ENCODE measurements at places on chromosomes 3 and 15. TPM values are rescaled to one million over a fixed set of nuclear protein-coding genes. Genes with fewer than 3 reads are reported as not detected.

THBS1 gene
- 598 TPM for total RNA-seq

GPR27 gene
- not detected for total RNA-seq

- peak; percentile 64 for DNase-seq
Observed at GRCh38 chr3:4584456-4585249, 91.5 kb downstream of the ITPR1 start.

- DNase-seq, result no peak
Observed at GRCh38 chr3:141798448-141798845, 35.2 kb downstream of the GRK7 start.

GRCh38 chr15:58594898-58595297 is 154.6 kb downstream of the ADAM10 start:
- DNase-seq, result no peak

GRCh38 chr3:141074529-141074928 is 23.4 kb downstream of the SPSB4 start:
- DNase-seq, result no peak

- DNase-seq, result peak; percentile 23
Observed at GRCh38 chr15:88312941-88313579, 56.5 kb upstream of the NTRK3 start.

GRCh38 chr15:61987824-61988223 is 72.4 kb downstream of the VPS13C start:
- no peak for DNase-seq

- no peak for DNase-seq
Observed at GRCh38 chr3:149612456-149612855, 45.4 kb downstream of the WWTR1 start.

DNA sequence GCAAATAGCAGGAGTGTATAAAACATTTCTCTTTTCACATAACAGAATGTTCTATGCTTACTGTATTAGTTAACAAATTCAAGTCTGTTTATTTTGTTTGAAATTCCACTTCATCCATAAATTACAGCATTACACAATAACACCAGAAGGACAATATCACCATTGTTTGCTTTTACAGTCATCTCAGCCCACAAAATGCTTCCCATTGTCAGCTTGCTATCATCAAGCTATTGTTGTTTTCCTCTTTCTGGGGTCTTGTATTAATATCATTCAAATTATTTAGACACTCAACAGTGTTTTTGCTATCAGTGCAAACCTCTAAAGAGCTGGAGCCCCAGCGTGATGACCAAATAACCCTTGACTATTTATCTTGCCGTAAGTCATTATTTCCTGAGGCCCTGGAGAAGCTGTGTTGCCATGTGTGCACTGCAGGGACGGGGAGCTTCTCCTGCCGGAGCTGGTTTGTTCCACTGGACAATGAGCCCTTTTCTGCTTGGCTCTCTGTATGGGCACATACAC is 1.1 kb downstream of the SAMMSON start:
- peak; percentile 46 for DNase-seq

GRCh38 chr3:56257826-56258225 is 210.4 kb downstream of the ERC2 start:
- DNase-seq, result no peak
